IPS DF 6.9 (cell line): ENCODE measurements at places on chromosomes 5 and 9.
A peak's percentile ranks its signal among the peaks of the same experiment; 100 is the strongest.

GRCh38 chr5:52799358-52799982 is 11.8 kb downstream of the ITGA1 start:
- DNase-seq: peak; percentile 39

DNA sequence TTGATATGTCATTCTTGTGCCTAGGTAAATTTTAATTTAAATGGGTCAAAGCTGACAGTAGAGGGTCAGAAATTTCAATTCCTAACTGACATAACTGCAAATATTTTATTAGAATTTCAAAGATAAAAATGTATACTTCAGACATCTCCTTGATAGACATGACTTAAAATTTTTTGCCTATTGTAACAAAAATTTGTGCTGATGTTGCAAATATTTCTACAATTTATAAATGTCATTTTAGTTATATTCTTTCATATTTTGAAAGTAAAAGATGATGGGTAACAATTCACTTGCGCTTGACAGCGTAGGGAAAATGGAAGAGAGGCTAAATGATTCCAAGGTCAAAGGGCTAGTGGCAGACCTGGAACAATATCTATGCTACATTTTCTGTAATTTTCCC is 220.3 kb upstream of the ST8SIA4 start:
- no peak for DNase-seq

GRCh38 chr5:968881-969280 is 39.7 kb upstream of the NKD2 start:
- DNase-seq: no peak

GRCh38 chr9:134297083-134297410 is 29.2 kb upstream of the RXRA start:
- DNase-seq: no peak

DNA sequence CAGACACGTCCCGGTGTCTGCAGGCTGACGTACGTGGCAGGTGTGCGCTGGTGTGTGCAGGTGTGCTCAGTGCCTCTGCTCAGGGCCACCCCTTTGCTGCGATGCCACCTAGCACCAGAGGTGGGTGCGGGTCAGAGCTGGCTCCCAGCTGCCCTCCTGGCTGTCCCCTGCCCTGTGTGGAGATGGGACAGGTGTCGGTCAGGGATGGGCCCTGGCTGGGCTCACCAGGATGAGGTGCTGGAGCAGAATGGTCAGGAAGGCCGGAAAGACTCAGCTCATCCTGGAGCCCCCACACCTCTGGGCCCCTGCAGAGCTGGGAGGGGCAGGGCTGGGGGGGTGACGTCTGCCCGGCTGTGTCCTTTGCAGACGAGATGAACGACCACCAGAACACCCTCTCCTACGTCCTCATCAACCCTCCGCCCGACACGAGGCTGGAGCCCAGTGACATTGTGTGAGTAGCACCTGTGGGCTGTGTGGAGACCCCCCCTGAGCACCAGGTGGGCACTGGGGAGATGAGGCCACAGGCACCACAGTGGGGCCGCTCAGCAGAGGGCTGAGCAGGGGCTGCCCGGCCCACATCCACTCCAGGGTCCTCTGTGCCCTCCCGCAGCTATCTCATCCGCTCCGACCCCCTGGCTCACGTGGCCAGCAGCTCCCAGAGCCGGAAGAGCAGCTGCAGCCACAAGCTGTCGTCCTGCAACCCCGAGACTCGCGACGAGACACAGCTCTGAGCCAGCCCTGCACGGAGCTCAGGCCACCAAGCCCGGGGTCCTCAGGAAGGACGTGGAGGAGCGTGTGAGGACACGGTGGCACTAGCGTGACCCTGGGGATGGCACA is 89.7 kb downstream of the KCNT1 start:
- no peak for DNase-seq
